ENCODE measurements at places on chromosomes 2 and 18. TPM values are rescaled to one million over a fixed set of nuclear protein-coding genes. Genes with fewer than 3 reads are reported as not detected.

DNA sequence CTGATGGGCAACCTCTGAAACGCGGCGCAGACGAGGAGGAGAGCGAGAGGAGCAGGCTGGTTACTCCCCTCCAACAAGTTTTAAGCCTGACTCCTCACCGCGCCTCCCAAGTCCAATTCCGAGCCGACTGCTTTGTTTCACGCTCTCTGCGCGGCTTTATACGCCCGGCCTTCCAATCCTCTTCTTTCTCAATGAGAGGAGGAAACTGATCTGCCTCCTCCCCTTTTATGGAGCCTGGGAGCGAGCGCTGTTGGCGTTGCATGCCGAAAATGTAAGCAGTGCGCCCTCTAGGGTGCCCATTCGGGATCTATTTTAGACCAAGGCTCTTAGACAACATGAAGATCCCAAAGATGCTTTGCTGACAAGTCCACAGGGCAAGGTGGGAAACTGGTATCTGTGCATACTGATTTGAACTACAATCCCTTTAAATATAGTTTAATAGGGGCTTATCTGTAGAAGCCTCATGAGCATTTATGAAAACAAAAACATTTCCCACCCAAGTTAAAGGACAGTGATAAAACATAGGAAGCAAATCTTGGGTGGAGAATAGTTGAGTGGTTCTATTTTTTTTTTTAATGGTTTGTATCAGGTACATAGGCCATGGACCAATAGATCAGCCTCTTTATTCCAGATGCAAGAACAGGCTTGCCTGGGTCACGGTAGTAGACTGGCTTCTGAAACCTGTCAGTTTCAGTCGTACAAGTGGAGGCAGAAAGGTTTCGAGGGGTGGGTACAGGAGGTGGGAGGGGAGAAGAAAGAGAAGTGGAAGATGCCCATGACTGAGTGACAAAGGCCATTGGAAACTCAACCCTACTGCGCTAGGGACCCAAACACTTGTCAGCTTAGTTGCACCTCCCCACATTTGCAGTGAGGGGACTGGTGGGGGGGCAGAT lies at the start of gene RND3:
TSS of gene RND3 (minus strand) at position 131 of the 893 bp plus-strand sequence. CDS start 250 bp downstream, outside the sequence.
- peak; percentile 98 for DNase-seq

DNA sequence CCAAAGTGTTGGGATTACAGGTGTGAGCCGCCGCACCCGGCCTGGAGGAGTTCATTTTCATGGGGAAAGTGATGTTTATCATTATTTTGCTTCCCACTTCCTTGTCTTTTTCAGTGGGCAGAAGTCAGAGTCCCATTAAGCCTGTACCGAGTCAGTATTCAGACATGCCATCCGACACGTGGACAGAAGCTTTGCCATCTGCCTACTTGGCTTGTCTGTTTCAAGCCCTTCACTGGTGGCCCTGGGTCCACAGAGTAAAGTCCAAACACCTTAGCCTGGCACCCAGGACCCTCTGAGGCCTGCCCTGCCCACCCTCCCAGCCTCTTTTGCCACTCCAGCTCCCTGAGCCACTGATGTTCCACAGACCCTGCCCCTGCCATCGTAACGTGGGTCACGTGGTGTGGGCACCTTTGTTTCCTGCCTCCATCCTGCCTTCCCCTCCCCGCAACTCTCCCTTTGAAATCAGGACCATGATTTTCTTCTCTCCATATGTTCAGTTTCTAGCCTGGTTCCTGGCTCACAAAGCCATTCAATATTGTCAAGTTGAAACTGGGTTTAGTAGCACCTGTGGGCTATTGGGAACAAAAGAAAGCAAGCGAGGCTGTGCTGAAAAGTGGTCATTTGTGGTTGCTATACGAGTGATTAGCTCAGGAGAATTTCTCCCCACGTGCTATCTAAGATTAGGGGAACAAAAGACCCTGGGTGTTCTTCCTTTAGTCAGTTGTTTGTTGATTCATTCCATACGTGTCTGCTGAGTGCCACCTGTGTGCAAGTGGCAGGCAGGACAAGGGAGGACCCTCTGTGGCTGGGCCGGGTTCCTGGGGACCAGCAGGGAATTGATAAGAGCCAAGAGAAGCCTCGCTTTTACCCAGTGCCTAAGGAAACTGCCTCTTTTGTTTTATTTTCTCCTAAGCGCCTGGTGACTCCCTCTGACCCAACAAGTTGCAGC lies 5.1 kb upstream of the ODC1 start:
- DNase-seq: no peak

GRCh38 chr2:41314511-41315070 lies 733.2 kb upstream of the PKDCC start:
- DNase-seq: no peak

The B3GNT7 gene
- total RNA-seq: not detected

DNA sequence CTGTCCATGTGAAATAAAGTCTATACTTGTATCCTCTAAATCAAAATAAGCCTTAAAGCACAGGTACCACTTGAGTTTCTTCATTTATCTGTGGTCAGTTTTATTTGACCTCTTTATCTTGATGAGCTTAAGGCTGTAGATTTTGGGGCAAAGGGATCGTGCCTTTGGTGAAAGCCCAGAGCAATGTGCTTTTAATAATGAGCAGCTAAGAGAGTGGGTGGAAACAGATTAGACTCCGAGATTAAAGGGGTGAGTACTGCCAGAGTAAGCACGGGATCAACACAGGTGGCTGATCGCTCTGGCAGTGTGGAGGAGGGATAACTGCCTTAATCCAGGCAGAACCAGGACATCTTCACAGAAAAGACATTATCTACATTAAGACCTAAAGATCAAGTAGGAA lies 280.4 kb downstream of the TDRD15 start:
- DNase-seq: no peak

The SAP130 gene
- total RNA-seq: 11.1 TPM

GRCh38 chr18:58213440-58213839 lies 169.4 kb downstream of the NEDD4L start:
- peak; percentile 83 for DNase-seq

The TMEM37 gene
- total RNA-seq: 0.12 TPM

- no peak for DNase-seq
Observed at GRCh38 chr2:33512112-33512511, 35.7 kb downstream of the RASGRP3 start.

DNA sequence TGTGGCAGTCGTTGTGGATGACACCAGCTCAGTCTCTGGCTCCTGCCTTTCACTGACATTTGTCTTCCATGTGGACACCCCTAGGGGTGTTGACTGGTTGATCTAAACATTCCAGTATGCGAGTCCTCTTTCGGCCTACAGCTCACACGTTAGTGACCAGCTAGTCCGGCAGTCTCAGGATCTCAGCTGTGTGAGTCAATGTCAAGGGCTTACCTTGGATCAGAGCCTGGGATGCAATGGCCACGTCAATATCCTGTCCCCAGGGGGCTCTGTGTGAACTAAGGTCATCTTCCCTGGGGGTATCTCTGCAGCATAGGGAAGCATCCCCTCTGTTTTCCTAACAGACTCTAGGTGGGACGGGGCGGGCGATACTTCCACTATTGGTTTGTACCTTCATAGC lies 35.1 kb upstream of the YWHAQ start:
- DNase-seq: peak; percentile 92

- no peak for DNase-seq
Observed at GRCh38 chr2:61529944-61530735, 8.0 kb downstream of the XPO1 start.

GRCh38 chr2:240232264-240232915 lies 91.9 kb upstream of the OTOS start:
- no peak for DNase-seq

DNA sequence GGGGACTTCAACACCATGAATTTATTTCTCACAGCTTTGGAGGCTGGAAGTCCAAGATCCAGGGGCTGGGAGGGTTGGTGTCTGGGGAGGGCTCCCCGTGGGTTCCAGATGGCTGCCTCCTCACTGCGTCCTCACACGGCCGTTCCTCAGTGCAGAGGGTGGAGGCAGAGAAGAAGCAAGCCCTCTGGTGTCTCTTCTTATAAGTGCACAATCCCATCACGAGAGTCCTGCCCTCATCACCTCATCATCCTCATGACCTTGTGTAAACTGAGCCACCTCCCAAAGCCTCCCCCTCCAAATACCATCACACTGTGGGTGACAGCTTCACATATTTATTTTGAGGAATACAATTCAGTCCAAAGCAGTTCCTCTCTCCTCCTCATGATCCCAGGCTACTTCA lies 26.3 kb downstream of the TMEM163 start:
- no peak for DNase-seq

GRCh38 chr2:136395582-136395981 lies 277.6 kb upstream of the CXCR4 start:
- no peak for DNase-seq

DNA sequence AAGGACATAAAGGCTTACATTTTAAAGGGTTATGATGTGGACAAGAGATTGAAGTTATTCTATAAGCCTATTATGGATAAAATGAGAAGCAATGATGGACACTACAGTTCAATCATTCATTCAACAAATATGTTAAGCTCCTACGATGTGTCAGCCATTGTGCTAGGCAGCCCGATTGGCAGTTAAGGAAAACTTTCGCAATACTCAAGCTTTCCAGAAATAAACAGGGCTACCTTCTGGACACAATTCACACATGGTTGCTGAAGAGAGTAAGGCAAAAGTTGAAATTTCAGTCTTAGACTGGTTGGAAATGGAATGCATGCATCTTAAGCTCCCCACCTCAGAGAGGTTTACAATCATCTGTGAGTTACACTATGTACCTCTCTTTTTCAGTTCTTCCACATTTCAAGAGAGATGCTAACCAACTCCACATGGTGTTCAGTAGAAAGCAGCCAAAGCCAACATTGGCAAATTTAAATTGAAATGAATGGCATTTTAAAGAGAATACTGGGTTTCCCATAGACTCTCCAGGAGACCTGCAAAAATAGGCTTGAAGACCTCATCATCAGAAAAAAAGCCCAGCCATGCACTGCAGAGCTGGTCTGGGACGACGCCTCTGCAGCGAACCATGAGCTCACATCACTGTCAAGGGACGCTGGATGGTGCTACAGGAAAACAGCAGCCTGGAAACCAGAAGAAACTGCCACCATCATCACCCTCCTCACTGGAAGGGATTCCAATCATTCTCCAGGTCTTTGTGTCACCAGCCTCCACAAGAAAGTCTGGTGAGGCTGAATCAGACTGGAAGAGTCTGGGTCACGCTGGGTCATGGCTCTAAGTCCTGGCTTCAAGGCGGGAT lies 276.3 kb downstream of the AFF3 start:
- DNase-seq: peak; percentile 71

DNA sequence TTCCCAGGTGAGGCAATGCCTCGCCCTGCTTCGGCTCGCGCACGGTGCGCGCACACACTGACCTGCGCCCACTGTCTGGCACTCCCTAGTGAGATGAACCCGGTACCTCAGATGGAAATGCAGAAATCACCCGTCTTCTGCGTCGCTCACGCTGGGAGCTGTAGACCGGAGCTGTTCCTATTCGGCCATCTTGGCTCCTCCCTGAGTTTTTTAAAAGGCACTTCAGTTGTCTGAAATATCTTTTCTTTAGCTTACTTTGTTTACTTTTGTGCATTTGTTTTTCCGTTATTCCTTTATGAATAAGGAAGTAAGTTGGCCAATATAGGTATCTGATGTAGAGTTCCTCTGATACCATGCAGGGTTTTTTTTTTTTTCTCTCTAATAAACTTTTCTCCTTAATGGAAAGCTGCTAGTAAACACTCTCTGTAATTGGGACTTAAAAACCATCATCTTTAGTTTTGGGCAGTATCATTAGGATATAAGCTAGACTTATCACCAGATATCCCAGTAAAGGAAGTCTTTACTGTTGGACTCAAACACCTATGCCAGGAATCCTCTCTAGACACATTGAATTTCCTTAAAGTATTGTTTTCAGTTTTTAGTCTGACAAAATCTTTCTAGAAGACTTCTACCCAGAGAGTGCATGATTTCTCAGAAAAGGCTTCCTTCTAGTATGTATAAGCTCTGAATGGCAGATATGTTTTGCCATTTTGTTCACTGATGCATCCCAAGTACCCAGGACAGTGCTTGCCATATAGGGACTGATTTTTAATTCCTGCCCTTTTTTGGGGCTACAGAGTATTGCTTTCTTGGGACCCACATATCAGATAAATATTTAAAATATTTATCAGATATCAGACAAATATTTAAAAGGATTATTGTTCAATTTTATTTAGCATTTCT lies 35.8 kb upstream of the DYSF start:
- DNase-seq: no peak

The HDHD2 gene
- total RNA-seq: 22.3 TPM

GRCh38 chr2:130837811-130838565 lies 1.3 kb downstream of the ARHGEF4 start:
- no peak for DNase-seq

DNA sequence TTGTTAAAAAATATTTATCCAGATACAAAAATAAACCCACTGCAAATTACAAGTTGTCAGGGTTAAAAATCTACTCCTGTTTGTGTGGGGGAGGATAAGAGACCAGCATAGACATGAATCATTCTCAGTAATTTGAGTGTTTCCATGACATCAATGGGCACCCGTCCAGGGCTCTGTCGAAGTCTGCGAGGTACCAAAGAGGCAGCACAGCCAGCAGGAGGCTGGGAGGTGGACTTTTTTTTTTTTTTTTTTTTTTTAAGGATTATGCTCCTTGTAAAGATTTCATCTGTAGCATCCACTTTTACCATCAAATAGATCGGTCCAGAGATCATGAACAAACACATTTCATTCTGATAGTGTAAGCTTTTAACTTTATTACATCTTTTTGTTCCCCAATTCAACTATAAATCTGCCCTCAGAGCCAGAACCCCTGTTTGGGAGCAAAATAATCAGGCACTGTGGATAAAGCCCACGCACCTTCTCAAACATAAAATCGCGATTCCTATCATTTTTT lies 182.0 kb downstream of the TCF4 start:
- DNase-seq: peak; percentile 86

The GKN1 gene
- total RNA-seq: not detected

GRCh38 chr2:200321780-200322534 lies 15.5 kb downstream of the SPATS2L start:
- DNase-seq: no peak

The BOK gene
- total RNA-seq: 0.60 TPM

DNA sequence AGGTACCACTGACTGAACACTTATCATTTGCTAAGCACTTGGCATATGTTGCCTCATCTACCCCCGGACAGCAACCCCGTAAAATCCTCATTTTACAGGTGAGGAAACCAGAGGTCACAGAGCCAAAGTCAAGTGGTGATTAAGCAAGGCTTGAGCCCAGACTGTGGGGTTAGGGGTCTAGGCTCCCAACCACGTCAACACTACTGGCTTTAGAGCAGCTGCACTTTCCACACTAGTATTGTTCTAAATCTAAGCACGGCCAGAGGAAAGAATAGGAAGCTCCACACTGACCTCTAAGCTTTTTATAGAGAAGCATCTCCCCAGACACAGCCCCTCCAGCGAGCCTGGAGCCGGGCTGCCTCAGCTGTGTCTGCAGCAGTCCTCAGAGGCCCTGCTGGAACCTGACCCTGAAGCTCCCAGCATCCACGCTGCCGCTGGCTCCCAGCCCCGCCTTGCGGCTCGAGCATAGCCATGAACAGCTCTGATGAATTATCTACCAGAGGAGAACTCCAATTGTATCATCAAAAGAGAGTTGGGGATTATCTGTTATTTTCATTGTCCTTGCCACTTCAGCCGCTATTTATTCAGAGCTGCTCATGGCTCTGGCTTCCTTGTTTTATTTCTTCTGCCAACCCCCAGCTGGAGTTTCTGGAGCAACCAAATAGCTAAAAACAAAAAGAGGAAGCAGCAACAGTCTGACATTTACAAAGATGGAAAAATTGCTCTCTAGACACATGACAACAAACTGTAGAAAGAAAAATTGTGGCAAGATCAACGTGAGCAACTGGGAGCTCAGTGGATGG lies 62.2 kb upstream of the RTN4 start:
- DNase-seq: no peak

The SLC9A2 gene
- 1.2 TPM for total RNA-seq

The MC5R gene
- total RNA-seq: 6.7 TPM

The TNS1 gene
- total RNA-seq: 1.6 TPM
